ENCODE measurements at places on chromosomes 1 and 21. TPM values are rescaled to one million over a fixed set of nuclear protein-coding genes. Genes with fewer than 3 reads are reported as not detected.

The HTR1D gene
- total RNA-seq, result not detected

DNA sequence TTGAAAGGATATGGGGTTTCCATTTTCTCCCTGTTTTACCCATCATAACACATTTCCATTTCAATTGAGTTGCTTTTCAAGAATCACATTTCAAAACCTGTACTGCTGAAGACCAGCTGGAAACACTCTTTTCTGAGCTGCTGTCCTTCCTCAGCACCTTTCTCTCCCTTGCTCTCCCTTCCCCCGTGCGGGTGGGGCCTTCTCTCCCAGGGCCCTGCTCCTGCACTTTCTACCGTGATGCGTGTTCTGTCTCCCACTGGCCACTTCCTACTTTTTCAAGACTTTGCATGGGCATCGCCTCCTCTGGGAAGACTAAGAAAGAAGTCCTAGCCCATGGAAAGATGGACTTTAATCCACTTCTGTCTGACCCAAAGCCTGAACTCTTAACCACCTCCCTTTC is 390.4 kb downstream of the PTPRU start:
- no peak for DNase-seq

DNA sequence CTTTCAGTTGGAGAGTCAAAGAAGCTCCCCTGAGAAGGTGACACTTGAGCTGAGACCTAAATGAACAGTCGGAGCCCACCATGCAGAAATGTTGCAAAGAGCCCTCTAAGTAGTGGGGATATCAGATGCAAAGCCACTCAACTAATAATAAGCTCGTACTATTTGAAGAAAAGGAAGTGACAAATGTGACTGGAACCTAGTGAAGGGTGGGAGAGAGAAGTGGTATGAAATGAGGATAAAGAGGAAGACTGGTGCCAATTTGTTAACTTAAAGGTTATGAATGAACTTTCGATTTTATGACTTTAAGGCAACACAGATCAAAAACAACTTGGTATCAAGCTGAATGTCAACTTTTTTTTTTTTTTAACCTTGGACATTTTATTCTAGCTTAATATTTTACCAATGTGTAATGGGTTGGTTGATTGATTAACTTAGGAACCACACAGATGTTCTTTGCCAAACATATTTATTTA is 14.7 kb downstream of the LYPLAL1 start:
- no peak for DNase-seq

DNA sequence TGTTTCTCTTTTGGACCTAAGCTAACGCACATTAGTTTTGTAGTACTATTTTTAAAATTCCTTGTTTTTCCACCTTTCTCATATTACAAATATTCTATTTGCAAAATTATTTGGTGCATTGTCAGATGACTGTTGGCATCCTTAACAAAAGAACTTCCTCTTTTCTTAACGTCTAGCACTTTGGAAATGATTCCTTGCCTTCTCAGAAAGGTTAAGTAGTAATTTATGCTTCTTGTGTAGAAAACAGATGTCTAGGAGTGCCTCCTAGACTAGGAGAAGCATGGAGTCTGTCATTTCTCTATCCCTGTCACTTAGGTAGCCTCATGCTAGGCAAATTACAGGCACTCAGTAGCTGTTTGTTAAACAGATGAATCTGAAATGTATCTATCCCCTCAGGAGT is 64.4 kb downstream of the HSPA13 start:
- DNase-seq, result no peak

DNA sequence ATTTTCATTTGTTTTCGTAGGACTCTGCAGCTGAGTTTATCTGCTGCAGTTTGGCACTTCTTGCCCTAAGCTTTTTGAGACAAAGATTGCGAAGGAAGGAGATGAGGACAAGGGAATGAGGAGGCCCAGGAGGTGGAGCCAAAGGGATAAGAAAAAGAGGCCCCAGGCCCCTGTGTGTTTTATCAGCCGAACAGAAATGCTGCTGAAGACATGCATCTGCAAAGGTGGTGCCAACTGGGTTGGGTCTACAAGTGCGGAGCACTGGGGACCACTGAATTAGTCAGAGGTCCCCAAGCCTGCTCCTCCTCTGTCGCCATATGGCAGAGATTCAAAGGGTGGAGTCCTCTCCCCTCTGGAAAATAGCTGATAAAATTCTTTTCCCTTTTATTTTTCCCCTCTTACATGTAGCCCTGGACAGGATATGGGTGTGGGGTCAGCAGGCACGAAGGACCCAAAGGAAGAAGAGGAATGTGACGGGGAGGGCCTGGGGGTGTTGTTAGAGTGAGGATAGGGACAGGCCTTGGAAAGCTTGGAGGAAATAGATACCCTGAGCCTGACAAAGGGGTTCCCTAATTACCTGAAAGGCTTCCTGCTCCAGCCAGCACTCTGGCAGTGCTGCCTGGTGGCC is 2.7 kb downstream of the CD34 start:
- DNase-seq, result no peak

DNA sequence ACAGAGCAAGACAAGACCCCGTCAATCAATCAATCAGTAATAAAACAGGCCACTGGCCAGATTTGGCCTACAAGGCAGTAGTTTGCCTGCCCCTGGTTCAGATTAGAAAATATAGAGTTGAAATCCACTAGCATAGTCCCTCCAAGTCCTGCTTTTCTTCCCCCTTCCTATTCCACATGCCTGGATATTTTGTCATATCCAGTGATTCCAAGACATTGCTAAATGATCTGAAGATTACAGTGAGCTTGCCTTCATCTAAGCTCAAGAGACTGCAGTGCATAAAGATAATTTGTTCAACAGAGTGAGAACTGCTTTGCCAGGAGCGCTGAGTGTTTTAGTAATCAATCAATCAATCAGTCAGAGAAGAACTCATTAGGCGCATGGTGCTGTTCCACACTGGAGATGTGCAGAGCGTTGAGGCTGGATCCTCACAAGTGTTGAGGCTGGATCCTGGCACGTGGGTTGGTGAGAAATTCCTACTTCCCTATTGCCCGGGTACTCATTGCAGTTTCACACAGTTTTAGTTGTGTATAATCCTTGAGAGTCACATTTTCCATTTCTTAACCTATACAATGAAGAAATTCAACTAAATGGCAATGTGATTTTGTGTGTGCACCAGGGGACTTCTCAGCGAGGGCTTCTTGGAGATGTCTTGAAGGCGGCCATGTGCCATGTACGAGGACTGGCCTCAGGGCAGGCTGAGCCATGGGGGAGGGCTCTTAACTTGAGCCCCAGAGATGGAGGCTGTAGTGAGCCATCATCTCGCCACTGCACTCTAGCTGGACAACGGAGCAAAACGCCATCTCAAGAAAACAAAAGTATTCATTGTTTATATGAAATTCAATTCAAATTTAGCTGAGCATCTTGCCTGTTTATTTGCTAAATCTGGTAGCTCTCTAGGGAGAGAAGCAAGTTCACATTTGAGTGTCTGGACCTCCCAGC is 76.3 kb downstream of the TOMM20 start:
- no peak for DNase-seq

Measured in LHCN-M2 (cell line).